HT1080 (cell line): ENCODE measurements at places on chromosomes 12 and 14. TPM values are rescaled to one million over a fixed set of nuclear protein-coding genes. Genes with fewer than 3 reads are reported as not detected.

DYNLL1 gene
- total RNA-seq: 510 and 696 TPM in 2 replicates

BIN2 gene
- total RNA-seq: 0.06 TPM in 1 of 2 replicates, not detected in the other

ACOT6 gene
- not detected in 2 replicates for total RNA-seq

APOF gene
- total RNA-seq: not detected in 2 replicates

DNA sequence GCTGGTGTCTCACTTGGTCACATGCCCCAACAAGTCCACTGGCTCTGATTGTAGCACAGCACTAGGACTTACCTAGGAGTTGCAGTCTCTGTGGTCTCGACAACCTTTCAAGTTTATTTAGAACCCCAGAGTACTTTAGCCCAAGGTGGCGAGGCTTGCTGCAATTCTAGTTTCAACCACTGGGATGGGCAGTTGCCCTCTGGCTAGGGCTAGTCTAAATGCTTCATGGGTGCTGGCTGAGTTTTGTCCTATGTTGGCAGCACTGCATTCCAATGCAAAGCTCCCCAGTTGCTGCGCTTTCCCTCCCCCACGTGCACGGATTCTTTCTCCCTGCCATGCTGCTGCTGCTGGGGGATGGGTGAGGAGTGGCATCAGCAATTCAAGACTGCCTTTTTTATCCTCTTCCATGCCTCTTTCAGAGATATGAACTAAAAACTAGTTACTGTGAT is 207.9 kb downstream of the SYNE2 start:
- DNase-seq: peak; percentile 19

GRCh38 chr14:90656973-90657372 is 159.3 kb downstream of the TTC7B start:
- no peak for DNase-seq

DNA sequence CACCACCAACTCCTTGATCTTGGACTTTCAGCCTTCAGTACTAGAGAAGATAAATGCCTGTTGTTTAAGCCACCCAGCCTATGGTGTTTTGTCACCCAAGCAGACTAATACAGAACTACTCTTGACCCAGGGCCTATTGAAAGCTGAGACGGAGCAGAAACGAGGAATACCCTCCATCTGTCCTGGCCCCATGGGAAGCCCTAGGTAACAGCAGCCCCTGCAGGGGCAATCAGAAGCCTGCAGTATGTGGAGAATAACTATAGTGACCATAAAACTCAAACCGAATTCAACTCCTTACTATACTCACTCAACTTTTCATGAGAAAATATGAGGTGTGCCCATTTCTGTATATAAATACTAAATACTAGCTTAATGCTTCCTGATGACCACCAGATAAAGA is 307.4 kb downstream of the NUAK1 start:
- no peak for DNase-seq

- no peak for DNase-seq
These were observed 5.5 kb upstream of the CCDC85C start for GRCh38 chr14:99609245-99610170.

DNA sequence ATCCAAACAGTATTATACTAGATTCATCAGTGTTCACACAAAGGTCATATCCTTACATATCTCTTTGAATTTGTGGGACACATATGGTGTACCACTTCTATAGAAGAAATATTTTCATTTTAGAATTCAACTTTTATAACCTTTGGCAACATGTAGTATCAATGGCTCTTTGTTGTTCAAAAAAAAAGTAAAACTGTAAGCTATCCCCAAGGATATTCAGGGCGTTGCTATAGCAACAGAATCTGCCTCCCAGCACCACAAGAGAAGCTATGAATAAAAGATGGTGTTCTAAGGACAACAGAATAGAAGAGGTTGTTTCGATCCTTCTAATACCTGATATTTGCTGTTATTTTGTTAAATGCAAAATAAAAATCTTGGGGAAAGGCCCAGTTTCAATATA is 139.3 kb downstream of the BRMS1L start:
- DNase-seq: no peak

DNA sequence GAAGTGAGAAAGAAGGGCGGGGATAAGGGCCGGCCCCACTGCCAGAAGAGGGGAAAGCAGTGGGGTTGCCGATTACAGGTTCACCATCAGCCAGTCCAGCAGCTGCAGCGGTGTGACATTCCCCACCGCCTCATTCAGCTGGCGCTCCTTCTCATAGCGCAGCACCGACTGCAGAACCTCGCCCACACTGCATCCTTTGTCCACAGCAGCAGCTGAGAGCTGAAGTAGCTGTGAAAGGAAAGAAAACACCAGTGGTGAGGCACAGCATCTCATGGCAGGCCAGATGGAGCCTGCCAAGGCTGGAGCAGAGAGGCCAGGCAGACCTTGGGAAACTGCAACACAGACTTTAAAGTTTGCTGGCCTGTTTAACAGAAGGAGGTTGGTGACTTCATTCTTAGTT is 33.2 kb downstream of the AKAP3 start:
- DNase-seq: no peak

DNA sequence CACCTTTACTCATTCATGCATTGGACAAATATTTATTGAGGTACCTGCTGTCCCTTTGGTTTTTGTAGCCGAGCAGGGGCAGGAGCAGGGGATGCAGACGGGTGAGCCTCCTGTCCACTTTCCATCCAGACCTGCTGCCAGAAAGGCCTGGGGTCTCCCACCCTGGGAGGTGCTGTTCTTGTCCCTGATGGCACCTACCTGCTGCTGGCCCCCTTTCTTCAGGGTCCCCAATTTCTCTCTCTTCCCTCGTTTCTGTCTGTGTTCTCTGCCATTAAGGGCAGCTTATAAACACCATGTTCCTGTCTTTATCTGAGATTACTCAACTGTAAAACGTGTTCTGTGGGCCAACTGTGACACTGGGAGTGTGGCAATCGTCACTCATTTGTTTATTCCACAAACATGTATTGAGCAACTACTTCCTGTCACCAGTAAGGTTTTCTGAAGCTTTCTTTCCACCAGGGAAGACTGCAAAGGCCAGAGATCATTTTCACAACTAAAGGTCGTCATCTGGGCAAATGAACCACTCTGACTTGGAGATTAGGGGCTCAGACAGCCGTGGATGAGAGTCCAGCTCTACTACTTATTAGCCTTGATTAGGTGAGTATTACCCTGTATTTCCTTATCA is at the start of gene HAL:
HAL (minus strand) TSS at position 311 of the 625 bp plus-strand sequence. CDS start 434 bp downstream, outside the sequence.
- DNase-seq: no peak
